Naive thymus-derived CD8-positive, alpha-beta T cell (primary cell): ENCODE measurements at places on chromosomes 2 and 18.

- DNase-seq, result no peak
Observed at GRCh38 chr2:16223161-16223840, 283.0 kb downstream of the MYCN start.

- DNase-seq, result no peak
Observed at GRCh38 chr2:85449214-85449588, 30.7 kb downstream of the SH2D6 start.

DNA sequence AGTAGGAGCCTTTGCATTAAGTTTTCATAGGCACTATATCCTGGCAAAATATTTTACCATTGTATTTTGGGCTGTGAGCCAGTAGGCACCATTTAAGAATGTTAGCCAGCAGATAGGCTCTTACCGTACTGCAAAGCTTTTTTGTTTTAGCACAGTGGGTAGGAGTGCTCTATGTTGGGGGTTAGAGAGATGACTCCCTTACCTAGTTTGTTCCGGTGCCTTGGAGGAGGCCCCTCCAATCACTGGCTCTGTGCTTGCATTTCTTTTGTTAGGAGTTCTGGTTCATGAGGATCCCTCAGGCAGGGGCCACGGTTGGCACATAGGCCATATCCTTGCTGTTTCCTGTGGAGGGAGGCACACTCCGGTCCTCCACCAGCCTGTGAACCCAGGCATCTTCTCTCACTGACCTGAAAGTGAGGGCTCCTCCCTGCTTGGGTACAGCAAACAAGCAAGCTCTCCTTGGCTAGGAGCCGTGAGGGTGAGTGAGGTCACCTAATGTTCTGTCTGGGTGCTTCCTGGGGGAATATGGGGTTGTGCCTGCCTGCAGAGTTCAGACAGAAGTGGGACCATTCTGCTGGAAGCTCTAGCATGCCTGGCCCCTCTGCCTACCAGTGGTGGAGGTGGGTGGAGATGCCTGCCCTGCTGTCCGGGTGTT, 29.8 kb downstream of the LTBP1 start:
- DNase-seq, result no peak

DNA sequence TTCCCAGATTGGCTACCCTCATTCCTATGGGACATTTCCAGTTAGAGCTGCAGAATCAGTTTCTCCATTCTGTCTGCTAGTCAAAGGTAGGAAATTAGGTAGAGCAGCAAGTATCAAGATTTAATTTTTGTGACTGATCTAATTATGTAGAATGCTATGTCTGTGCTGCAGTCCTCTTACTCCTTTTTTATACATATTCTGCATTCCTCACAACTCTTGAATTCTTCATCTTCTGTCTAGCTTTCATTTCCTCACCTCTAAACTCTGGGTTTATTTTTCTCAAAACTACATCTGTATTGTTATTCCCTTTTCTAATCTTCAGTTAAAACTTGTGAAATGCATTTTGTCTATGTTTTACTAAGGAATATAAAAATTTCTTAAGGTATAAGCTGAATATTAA, 8.6 kb downstream of the SGO2 start:
- DNase-seq, result no peak

DNA sequence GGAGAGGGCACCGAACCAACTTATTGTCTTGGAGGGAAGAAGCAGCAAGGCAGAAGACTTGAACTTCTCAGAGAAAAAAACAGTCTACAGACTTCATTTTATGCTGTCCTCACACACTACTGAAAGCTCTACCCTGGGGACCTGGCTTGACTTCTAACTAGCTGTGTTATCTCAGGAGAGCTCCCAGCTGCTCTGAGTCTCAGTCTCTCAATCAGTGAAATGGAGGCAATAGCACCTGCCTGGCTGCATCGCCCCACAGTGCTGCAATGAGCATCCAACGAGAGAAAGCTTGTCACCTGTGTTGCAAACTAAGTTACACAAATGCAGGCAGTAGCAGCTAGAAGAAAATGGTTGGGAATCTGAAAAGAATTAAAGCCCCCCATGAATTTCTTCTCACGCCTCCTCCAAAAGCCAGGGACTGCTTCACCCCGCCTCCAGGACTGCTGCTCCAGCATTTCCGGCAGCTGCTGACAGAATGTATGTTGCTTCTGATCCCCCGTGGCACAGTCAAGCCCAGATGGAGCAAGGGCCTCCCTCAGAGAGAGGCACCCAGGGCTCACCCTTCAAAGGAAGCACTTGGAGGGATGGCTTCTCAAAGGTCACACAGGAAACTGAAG, 116.3 kb downstream of the BCL11A start:
- no peak for DNase-seq

GRCh38 chr2:45651415-45652089, at the start of gene PRKCE:
Gene PRKCE (plus strand): TSS chr2:45651675.
- DNase-seq, result peak; percentile 45
